HFFc6 (cell line): ENCODE measurements at places on chromosomes 6 and 20. TPM values are rescaled to one million over a fixed set of nuclear protein-coding genes. Genes with fewer than 3 reads are reported as not detected.

SLC17A3 gene
- total RNA-seq: not detected in 3 replicates

MARCKS gene
- total RNA-seq: 163 and 195 TPM in 2 replicates

CRISP2 gene
- not detected in 3 replicates for total RNA-seq

BNIP5 gene
- not detected in 3 replicates for total RNA-seq

ENTPD6 gene
- 46.1 to 50.2 TPM (median 46.2 TPM) in 3 replicates for total RNA-seq

ANGPT4 gene
- not detected in 3 replicates for total RNA-seq

CLPSL1 gene
- not detected in 3 replicates for total RNA-seq

PRICKLE4 gene
- not detected in 3 replicates for total RNA-seq

PRR18 gene
- not detected in 3 replicates for total RNA-seq

DDX43 gene
- total RNA-seq: not detected in 3 replicates

MUC22 gene
- total RNA-seq: not detected in 3 replicates

C6orf132 gene
- total RNA-seq: 4.9 to 5.3 TPM (median 5.0 TPM) in 3 replicates

DSTN gene
- 498 to 624 TPM (median 511 TPM) in 3 replicates for total RNA-seq

IRAK1BP1 gene
- total RNA-seq: 2.0 to 2.6 TPM (median 2.4 TPM) in 3 replicates

PRSS16 gene
- not detected in 3 replicates for total RNA-seq

TBXT gene
- not detected in 3 replicates for total RNA-seq

LPIN3 gene
- total RNA-seq: 12.6 to 14.2 TPM (median 12.7 TPM) in 3 replicates

HLA-DQB1 gene
- not detected in 3 replicates for total RNA-seq

RSPO3 gene
- total RNA-seq: not detected in 3 replicates

HELZ2 gene
- 13.3 to 16.1 TPM (median 13.8 TPM) in 3 replicates for total RNA-seq

GPX5 gene
- total RNA-seq: not detected in 3 replicates

DDX27 gene
- total RNA-seq: 28.4 and 29.5 TPM in 2 replicates

TP53TG5 gene
- not detected in 3 replicates for total RNA-seq

KCNK16 gene
- not detected in 3 replicates for total RNA-seq

CCR6 gene
- total RNA-seq: not detected in 2 replicates

SLC4A11 gene
- 2.4 to 2.8 TPM (median 2.7 TPM) in 3 replicates for total RNA-seq

TPMT gene
- total RNA-seq: 15.2 to 23.1 TPM (median 16.3 TPM) in 3 replicates

HLA-DPA1 gene
- total RNA-seq: 1.6 to 3.9 TPM (median 3.2 TPM) in 3 replicates

TAGAP gene
- not detected in 2 replicates for total RNA-seq

FRK gene
- total RNA-seq: 0.03 TPM in 2 of 3 replicates, not detected in the other

CD93 gene
- not detected in 3 replicates for total RNA-seq

SNX9 gene
- 37.2 to 46.6 TPM (median 38.7 TPM) in 3 replicates for total RNA-seq

MACROD2 gene
- 0.29 to 0.44 TPM in 2 of 3 replicates, not detected in the other for total RNA-seq

RNF39 gene
- not detected in 3 replicates for total RNA-seq

SIRPD gene
- total RNA-seq: not detected in 3 replicates

FHL5 gene
- not detected in 3 replicates for total RNA-seq

DUSP15 gene
- total RNA-seq: not detected in 3 replicates

LY6G6C gene
- not detected in 3 replicates for total RNA-seq

TBX18 gene
- 14.9 to 24.1 TPM (median 19.9 TPM) in 3 replicates for total RNA-seq

FAXC gene
- total RNA-seq: 1.8 to 2.8 TPM (median 2.8 TPM) in 3 replicates
